ENCODE measurements at places on chromosomes 1 and 21.

- no peak for DNase-seq
These were observed 35.6 kb upstream of the GPR157 start for GRCh38 chr1:9164532-9164900.

- DNase-seq = no peak
These were observed 3.3 kb downstream of the ALDH9A1 start for GRCh38 chr1:165695031-165695430.

DNA sequence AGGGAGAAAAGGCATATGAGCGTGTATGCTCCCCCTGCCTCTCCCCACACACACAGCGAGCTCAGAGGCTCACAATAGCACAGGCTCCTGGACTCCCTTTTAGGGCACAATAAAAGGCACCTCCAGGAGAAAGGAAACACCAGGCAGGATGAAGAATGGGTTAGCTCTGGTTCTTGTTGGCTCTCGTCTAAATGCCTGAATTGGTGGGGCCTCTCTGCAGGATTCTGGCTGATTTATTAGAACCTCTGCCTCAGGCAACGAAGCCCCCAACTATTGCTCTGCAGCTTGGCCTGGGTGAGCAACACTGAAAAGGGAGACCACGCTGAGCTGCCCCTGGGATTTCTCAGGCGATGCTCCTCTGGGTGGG lies 590.9 kb upstream of the PLXNA2 start:
- DNase-seq = no peak

DNA sequence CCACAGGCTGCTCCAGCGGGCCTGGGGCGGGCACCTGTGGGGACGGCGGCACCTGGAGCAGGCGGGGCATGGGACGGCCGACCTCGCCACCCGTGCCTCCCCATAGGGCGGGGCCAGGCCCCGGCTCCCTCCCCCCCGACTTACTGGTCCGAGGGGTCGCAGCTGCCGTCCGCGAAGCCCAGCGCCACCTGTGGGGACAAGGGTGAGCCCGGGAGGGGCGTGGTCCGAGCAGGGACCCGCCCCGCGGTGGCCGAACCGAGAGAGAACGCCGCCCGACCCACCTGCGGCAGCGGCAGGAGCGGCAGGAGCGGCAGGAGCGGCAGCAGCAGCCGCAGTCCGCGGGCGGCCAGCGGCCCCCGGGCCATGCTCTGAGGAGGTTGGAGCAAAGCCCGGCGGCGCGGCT lies at the start of gene TMEM52:
TSS of gene TMEM52 (minus strand) at position 379 of the 403 bp plus-strand sequence. CDS start at position 365, 14 bp downstream.
- DNase-seq = no peak

- DNase-seq = no peak
These were observed 108.2 kb upstream of the NRIP1 start for GRCh38 chr21:15172963-15173362.

DNA sequence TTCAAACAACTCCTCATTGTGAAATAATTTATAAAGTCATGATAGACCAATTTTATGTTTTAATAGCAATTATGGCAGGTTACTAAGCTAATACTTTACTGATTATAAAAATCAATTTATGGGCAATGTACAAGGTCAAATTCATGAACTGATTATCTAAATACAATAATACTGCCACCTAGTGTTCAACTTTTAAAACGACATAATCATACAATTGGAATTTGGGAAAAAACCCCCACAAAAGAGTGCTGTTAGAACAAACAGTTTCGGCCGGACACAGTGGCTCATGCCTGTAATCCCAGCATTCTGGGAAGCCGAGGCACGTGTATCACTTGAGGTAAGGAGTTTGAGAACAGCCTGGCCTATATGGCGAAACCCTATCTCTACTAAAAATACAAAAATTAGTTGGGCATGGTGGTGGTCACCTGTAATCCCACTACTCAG lies 14.0 kb downstream of the GTF2B start:
- DNase-seq = peak; percentile 66

- DNase-seq = no peak
These were observed 40.4 kb upstream of the FRRS1 start for GRCh38 chr1:99806882-99807281.

DNA sequence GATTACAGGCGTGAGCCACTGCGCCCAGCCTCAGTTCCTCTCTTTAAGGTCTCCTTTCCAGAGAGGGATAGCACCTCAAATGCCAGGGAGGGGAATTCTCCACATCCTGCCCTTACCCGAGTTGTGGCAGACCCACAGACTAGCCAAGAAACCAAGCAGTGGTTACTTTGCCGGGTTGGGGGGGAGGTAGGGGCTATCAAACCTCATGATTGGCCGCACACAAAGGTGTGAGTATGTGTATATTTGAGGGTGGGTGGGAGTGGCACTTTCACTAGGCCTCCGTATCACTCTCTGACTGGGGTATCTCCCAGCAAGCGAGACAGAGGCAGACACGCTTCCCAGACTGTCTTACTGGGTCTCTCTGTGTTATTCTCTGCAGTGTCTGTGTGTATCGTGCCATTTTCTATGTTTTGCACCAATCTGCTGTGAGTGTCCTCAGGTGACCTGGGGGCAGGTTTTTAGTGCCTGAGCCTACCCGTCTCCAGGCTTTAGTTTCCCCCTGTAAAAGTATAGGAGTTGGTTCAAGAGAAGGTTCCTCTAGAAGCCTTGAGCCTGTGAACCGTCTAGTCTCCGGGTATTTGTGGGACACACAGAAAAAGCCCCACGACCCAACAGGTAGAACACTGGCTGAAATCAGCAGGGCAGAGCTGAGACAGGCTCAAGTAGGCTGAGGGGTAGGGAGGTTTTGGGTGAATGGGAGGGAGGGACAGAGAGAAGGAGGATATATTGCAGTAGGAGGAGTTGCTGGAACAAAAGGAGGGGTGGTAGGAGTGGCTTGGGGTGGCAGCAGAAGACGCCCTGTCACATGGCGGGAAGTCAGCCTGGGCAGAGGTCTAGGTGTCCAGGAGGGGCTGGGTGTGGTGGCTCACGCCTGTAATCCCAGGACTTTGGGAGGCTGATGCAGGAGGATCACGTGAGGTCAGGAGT lies 10.3 kb downstream of the LMNA start:
- no peak for DNase-seq

GRCh38 chr21:14559102-14559501 lies 13.0 kb upstream of the SAMSN1 start:
- no peak for DNase-seq

- DNase-seq = no peak
These were observed 71.7 kb downstream of the UBR4 start for GRCh38 chr1:19138331-19138730.

DNA sequence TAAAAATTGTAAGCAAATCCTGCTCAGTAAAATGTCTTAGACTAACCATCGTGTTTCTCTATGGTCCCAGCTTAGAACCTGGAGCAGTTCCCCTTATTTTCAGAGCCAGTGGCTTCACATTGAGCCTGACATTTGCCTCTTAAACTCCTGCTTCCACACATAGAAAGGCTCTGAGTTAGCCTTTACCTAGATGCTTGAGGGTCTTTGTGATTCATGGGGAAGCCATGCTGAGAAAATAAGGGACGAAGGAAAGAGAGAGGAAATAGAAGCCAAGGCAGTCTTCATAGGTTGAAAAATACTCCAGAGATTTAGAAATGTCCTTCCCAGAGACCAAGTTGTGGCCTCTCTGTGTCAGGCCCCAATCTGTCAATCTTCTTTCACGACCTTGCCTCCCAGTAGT lies 16.1 kb upstream of the RBBP5 start:
- no peak for DNase-seq

GRCh38 chr1:116982319-116983004 lies 19.1 kb upstream of the CD101 start:
- DNase-seq = no peak

DNA sequence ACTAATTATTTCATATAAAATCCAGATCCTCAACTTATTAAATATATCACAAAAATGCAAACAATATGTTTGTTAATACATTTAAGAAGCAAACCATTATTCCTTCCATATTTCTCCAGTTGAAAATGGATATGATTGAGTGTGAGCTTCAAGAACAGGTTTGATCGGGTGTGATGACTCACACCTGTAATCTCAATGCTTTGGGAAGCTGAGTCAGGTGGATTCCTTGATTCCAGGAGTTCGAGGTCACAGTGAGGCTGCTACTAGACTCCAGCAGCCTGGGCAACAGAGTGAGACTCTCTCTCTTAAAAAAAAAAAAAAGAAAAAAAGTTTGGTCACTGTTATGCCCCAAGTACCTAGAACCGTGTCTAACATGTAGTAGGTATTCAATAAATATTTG lies 42.9 kb upstream of the RRP15 start:
- peak; percentile 17 for DNase-seq

GRCh38 chr1:27981145-27981544 lies 21.4 kb downstream of the XKR8 start:
- DNase-seq = no peak

- DNase-seq = no peak
These were observed 25.7 kb downstream of the CRYAA start for GRCh38 chr21:43194303-43195120.

DNA sequence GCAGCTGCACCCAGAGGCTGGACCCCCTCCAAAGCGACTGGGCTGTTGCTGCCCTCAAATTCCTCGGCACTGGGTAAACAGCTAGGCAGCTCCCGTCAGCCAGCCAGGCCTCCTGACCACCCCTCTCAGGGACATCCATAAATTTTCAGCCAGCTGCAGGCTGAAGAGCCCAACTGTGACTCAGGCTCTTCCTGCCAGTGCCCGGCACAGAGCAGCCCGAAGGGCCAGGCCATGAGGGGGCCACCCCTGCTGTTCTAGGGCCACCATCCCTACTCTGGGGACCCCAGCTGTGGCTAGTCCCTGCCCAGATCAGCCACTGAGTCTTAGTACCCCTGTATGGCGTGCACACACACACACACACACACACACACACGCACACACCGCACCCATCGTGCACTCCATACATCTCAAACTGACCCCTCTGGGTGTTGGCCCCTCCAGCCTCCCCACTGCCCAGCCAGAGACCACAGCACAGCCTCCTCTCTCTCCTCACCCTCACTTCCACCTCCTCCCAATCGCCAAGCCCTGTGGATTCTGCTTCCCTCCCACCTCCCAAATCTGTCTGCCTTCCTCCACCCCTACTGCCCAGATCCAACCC lies 6.2 kb upstream of the LAPTM5 start:
- no peak for DNase-seq

- DNase-seq = no peak
These were observed 74.0 kb upstream of the GALNT2 start for GRCh38 chr1:229993060-229993459.

DNA sequence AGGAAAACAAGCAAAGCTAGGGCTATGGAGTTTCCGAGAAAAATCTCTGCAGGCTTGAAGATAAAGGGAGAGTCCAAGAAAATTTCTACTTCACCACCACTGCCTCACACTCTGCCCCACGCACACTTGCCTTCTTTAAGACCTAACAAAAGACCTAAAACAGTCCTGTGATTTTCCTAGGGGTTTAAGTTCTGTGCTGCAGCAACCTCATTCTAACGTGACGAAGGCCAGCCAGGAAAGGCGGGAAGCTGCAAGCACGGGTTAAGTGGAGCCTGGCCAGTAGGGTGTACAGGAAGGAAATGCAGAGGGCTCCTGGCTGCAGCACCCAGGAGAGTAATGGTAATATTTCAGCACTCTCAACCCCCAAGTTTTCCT lies 1.5 kb downstream of the SPATA6 start:
- no peak for DNase-seq

DNA sequence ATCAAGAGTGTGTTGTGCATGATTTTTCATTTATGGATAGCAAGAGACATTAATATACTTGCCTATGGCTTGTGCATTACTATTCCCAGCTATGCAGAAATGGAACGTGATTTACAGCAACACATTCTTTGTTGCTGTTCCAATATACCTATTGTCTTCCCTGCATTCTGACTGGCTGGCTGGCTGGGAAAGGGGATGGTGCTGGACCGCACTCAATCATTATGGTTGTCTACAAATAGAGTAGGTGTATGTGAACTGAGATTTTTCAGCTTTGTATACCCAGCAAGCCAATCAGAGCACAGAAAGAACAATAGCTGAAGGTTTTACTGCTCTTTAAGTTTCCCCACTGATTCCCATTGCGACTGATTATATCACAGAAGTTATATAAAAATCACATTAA lies 167.5 kb downstream of the ATG4C start:
- DNase-seq = no peak

DNA sequence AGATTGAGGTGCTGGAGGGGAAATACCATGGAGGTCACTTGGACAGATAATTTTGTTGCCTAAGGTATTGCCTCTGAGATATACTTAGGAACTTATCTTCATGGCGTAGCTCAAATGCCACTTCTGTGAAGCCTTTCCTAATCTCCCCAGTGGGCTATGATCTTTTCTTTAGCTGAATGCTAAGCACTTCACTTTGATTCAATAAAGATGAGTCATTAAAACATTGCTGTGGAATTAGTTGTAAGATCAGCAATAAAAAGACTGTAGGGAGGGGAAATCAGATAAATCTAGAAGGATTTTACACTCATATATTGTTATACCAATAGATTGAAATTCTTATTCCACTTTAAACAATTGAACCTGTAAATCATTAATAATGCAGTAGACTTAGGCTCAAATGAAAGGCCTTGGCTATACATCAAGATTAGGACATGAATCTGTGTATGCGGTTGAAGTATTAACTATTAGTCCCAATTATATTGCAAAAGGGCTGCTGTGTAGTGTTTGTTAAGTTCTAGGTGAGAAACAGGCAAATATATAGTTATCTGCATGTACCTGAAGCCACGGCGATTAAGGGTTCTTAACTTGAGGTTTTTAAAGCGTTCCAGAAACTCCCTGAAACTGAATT lies 19.2 kb upstream of the MAGOH start:
- DNase-seq = no peak

- DNase-seq = no peak
These were observed 31.0 kb downstream of the ATP5PO start for GRCh38 chr21:33884376-33885171.

DNA sequence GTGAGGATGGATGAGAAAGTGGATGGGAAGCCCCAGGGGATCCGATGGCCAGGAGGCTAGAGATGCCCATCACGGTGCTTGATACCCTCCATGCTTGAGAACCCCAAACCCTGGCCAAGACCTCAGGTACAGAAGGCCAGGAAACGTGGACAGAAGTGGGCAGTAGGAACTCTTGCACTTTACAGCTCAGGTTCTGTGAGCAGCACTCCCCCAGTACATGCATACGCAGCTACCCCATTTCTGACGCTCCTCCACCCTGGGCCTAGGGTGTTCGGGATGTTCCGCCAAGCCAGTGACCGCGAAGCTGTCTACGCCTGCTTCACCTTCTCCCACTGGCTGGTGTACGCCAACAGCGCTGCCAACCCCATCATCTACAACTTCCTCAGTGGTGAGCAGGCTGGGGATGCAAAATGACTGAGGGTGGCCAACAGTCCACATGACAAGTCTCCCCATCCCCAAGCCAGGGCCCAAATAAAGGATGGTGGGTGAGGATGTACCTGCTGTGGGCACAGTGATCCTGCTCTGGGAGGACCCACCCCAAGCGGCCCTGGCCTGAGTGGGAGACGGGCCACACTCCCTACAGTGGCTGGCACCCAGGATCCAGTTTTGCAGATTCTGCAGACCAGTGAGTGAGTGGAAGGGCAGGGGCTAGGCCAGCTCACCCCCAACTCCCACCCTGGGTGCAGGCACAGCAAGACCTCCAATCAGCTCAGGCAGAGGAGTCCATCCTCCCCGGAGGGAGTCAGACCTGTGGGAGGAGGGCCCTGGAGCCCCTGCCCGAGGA lies 7.4 kb downstream of the HCRTR1 start:
- no peak for DNase-seq

DNA sequence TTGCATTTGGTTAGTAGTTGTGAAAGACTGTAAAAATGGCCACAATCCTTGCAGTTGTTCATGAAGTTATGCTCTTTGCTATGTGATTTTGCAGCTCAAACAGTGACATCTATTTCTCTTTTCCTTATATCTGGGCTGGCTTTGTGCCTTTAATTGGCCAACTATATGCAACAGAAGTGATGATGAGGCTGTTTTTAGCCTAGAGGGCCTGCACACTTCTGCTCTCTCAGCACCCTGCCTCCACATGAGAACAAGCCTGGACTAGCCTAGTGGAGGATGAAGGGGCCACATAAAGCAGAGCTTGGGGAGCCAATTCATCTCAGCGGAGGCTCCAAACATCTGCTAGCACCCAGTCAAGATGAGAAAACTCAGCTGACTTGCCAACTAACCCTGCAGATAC lies 339.8 kb downstream of the OMA1 start:
- DNase-seq = no peak

Data from RKO (cell line).